Spinal cord (tissue), 10 donors: ENCODE measurements at places on chromosomes 16 and 17.

DNA sequence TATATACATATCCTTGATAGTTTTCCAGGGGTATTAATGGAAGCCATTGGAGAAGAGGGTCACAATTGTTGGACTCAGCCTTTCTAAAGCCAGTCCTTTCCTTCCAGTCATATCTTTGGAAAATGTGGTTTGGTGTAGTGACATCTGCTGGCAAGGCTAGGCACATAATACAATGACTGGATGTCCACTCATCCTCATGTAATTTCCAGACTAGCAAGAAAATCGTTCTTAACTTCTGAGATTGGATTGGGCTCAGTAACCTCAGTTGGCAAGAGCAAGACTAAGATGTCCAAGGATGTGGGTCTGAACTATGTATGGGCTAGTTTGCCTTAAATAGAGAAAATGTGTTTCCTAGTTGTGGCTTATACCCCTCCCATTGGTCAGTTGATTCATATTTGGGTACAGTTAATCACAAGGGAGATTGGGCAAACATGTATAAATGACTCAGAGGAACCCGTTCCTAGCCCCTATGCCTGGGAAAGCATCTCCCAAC is 8.7 kb upstream of the KAT7 start:
- no peaks in the 10 kb centered on the region for H3K27me3 ChIP-seq
- H3K4me3 ChIP-seq: no peak overlapping the region
- H3K36me3 ChIP-seq: no peaks in the 10 kb centered on the region
- H3K4me1 ChIP-seq: peaks cover 22% of the 10 kb centered on the region

GRCh38 chr16:57388359-57389086 is 16.0 kb upstream of the CCL17 start:
- H3K36me3 ChIP-seq: peaks cover 4% of the 10 kb centered on the region
- no peak overlapping the region for H3K4me3 ChIP-seq
- H3K27ac ChIP-seq: no peak overlapping the region
- no peaks in the 10 kb centered on the region for H3K27me3 ChIP-seq
- no peak for DNase-seq
- peaks cover 12% of the 10 kb centered on the region for H3K4me1 ChIP-seq

- H3K27me3 ChIP-seq: no peaks in the 10 kb centered on the region
- H3K4me3 ChIP-seq: no peak overlapping the region
- H3K36me3 ChIP-seq: no peaks in the 10 kb centered on the region
- DNase-seq: no peak
These were observed 317.3 kb downstream of the CPPED1 start for GRCh38 chr16:12486386-12486785.

DNA sequence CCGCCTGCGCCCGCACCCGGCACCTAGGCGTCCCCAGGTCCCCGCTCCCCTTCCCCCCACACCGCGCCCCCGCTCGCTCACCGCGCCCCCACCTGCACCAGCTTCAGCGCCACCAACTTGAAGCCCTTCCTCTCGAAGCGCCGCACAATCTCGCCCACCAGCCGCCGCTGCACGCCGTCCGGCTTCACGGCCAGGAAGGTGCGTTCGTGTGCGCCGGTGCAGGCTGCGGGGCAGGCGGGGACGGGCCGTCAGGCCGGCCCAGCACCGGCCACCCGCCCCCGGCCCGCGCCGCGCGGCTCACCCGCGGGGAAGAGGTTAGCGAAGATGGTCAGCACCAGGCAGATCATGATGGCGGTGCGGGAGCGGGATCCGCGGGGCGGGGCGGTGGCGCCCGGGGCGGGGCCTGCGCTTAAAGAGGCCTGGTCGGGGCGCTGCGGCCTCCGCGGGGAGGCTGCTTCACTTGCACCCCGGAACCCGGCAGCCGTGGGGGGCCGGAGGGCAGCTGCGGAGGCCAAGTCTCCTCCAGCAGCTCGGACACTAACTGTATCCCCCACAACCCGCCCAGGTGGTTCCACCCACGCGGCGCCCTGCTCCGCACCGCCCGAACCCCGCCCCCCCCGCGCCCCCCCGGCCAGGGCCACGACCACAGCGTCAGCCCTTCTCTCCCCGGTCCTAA is at the start of gene NME3:
Gene NME3, minus strand, starts transcription at position 356 of the 676 bp plus-strand sequence. Its CDS starts 9 bp downstream, at position 347.
- H3K4me1 ChIP-seq: peaks cover 48% of the 10 kb centered on the region
- H3K27ac ChIP-seq: peak within 1 kb of the TSS; percentile 52
- H3K36me3 ChIP-seq: peaks cover 80% of the 10 kb centered on the region
- no peak for DNase-seq

- no peak for DNase-seq
- peaks cover 4% of the 10 kb centered on the region for H3K4me1 ChIP-seq
- H3K27me3 ChIP-seq: no peaks in the 10 kb centered on the region
- H3K27ac ChIP-seq: no peak overlapping the region
- peaks cover 58% of the 10 kb centered on the region for H3K36me3 ChIP-seq
These were observed 21.0 kb downstream of the CNP start for GRCh38 chr17:41987642-41988041.
